ENCODE measurements at places on chromosomes 6 and 20.

DNA sequence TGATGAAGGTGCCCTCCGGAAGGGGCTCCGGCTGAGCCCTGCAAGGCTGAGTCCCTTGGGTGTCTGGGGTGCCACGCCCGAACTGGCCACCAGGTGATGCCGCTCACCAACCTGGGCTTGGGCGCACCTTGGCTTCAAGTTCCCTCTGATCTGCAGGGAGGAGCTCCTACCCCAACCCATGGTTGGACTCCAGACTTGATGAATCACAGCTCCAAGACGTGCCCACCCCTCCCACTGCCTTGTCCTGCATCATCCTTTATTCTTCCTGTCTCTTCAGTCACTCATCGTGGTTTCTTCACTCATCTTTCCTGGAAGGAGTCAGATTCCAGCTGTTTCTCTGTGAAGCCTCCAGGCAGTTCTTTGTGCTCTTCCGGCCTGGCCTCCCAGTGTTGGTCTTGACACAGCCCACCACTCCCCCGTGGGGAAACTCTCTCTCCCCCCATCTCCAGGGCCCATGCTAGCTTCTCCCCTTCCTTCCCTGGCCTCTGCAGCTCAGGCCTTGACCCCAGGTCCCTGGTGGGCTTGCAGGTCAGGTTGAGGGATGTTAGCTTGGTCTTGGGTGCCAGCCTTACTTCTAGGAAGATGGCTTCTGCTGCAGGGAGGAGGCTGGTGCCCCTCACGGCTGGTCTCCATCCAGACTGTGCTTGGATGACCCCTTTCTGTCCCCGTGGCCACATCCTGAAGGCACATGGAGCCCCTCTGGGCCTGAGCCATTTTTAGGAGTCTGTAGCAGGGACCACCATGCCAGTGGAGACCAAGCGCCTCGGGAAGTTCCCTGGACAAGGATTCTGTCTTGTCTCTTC is 2.6 kb upstream of the ZBP1 start:
- H3K27ac ChIP-seq: no peak overlapping the region
- H3K4me1 ChIP-seq: no peaks in the 10 kb centered on the region
- no peaks in the 10 kb centered on the region for H3K36me3 ChIP-seq
- DNase-seq: peak; percentile 66
- peaks cover 25% of the 10 kb centered on the region for H3K27me3 ChIP-seq

- peaks cover 41% of the 10 kb centered on the region for H3K36me3 ChIP-seq
- no peak overlapping the region for H3K4me3 ChIP-seq
- no peak for DNase-seq
- H3K4me1 ChIP-seq: peaks cover 12% of the 10 kb centered on the region
- H3K27ac ChIP-seq: no peak overlapping the region
Measured at GRCh38 chr6:21984561-21984960, 312.3 kb downstream of the PRL start.

DNA sequence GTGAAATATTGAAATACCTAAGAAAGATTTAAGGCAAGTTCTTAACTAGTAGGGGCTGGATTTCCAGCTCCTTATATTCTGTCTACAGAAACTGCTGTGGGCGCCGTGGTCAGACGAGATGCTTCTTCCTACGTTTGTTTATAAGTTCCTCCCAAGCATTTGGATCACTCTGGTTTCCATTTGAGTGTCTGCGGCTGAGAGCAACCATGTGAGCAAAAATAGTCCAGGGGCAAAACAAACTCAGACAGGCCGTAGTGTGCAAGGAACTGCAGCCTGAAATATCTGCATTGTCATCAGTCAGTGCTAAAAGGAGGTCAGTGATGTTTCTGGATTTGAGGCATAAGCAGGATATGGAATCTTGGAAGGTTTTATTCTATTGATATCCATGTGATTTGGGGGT is 485.9 kb upstream of the JAG1 start:
- no peak overlapping the region for H3K27ac ChIP-seq
- DNase-seq: no peak
- H3K27me3 ChIP-seq: peaks cover 5% of the 10 kb centered on the region
- peaks cover 25% of the 10 kb centered on the region for H3K4me1 ChIP-seq

DNA sequence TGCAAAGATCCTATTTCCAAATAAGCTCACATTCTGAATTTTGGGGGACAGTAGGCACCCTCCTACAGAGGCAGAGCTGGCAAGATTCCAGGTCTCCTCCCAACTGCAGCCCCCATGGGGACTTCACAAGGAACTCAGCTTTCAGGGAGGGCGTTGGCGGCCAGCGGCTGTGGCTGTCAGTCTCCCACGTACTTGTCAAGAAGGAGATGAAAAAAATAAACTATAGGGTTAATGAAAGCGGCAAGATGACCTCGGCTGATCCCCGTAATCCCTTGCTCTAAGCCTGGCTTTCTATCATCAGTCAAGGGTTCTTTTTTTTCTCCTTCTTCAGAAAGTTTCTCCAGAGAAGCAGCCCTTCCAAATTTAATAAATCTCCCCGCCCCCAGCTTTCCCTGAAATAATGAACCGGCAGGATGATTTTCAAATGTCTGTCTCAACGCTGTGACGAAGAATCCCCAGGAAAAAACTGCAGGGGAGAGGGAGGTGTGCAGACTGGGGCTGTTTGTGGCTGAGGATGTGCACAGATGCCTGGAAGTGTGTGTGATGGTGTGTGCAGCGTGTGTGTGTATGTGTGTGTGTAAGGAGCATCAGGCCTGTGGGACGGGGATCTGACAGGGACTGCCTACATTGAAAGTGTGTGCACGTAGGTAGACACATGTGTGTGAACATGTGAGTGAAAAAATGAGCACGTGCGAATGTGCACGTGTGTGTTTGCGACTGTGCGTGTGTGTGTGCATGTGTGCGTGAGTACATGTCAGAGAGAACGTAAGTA is 78.7 kb downstream of the SLC2A10 start:
- no peak overlapping the region for H3K4me3 ChIP-seq
- H3K27ac ChIP-seq: no peak overlapping the region

- H3K27me3 ChIP-seq: no peaks in the 10 kb centered on the region
- DNase-seq: no peak
- no peak overlapping the region for H3K27ac ChIP-seq
- no peaks in the 10 kb centered on the region for H3K4me1 ChIP-seq
- H3K4me3 ChIP-seq: no peak overlapping the region
Measured at GRCh38 chr6:151081656-151082055, 158.1 kb upstream of the AKAP12 start.

GRCh38 chr20:63047267-63047666 is 40.5 kb upstream of the BHLHE23 start:
- H3K27ac ChIP-seq: no peak overlapping the region
- H3K27me3 ChIP-seq: peaks cover 19% of the 10 kb centered on the region
- peaks cover 4% of the 10 kb centered on the region for H3K4me1 ChIP-seq

- no peak overlapping the region for H3K4me3 ChIP-seq
- H3K4me1 ChIP-seq: peaks cover 3% of the 10 kb centered on the region
- DNase-seq: no peak
- H3K27me3 ChIP-seq: peaks cover 10% of the 10 kb centered on the region
- no peaks in the 10 kb centered on the region for H3K36me3 ChIP-seq
Measured at GRCh38 chr20:24001712-24002405, 13.3 kb upstream of the GGTLC1 start.

- no peak overlapping the region for H3K4me3 ChIP-seq
- no peak overlapping the region for H3K27ac ChIP-seq
- H3K4me1 ChIP-seq: no peaks in the 10 kb centered on the region
- H3K36me3 ChIP-seq: no peaks in the 10 kb centered on the region
Measured at GRCh38 chr6:40925341-40925740, 113.7 kb downstream of the UNC5CL start.

GRCh38 chr20:3000852-3001523 is 42.4 kb upstream of the GNRH2 start:
- H3K4me1 ChIP-seq: no peaks in the 10 kb centered on the region
- H3K27me3 ChIP-seq: no peaks in the 10 kb centered on the region
- H3K27ac ChIP-seq: no peak overlapping the region
- peaks cover 5% of the 10 kb centered on the region for H3K36me3 ChIP-seq

- no peak for DNase-seq
- peaks cover 2% of the 10 kb centered on the region for H3K4me1 ChIP-seq
- H3K36me3 ChIP-seq: no peaks in the 10 kb centered on the region
Measured at GRCh38 chr20:382291-383115, 1.9 kb downstream of the TRIB3 start.

DNA sequence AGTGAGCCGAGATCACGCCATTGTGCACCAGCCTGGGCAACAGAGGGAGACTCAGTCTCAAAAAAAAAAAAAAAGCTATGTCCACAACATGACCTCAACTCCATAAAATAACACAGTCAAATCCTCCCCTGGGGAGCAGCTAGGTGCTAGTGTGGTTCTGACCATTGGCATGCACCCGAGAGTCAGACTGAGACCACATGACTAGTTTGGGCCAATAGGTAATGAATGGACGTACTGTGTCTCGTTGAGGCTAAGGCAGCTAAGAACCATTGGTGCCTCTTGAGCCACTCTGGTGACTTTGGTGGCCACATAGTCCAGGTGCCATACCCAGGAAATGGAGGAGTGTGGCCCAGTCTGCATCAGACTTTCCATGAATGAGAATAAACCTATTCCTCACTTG is 40.3 kb downstream of the ATP9A start:
- peaks cover 16% of the 10 kb centered on the region for H3K36me3 ChIP-seq
- DNase-seq: no peak
- H3K27me3 ChIP-seq: no peaks in the 10 kb centered on the region
- no peak overlapping the region for H3K4me3 ChIP-seq
- peaks cover 5% of the 10 kb centered on the region for H3K4me1 ChIP-seq

GRCh38 chr6:23308166-23308565 is 738.8 kb downstream of the HDGFL1 start:
- DNase-seq: no peak
- no peak overlapping the region for H3K4me3 ChIP-seq
- no peaks in the 10 kb centered on the region for H3K36me3 ChIP-seq
- peaks cover 6% of the 10 kb centered on the region for H3K4me1 ChIP-seq
- no peaks in the 10 kb centered on the region for H3K27me3 ChIP-seq

DNA sequence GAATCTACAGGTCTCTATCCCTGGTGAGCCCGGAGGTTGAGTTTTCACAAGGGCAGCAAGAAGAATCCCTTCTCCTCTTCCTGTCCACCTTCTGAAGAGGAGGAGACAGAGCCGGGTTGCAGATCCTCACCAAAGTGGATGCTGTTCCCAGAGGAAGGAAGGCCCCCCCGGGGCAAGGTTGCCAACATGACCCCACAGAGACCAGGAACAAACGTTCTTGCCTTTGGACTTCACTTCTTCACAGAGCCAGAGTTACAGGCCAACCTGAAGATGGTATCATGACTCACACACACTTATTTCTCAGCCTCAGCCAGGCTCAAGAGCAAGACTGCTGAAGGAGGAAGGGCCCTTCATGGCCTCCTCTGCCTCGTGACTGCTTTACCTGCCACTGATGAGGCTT is 384.3 kb downstream of the CD83 start:
- peaks cover 37% of the 10 kb centered on the region for H3K4me1 ChIP-seq
- H3K27ac ChIP-seq: no peak overlapping the region
- H3K36me3 ChIP-seq: peaks cover 2% of the 10 kb centered on the region
- no peak overlapping the region for H3K4me3 ChIP-seq
- DNase-seq: no peak
- no peaks in the 10 kb centered on the region for H3K27me3 ChIP-seq

GRCh38 chr6:76553256-76553655 is 480.8 kb upstream of the IMPG1 start:
- no peak for DNase-seq
- peaks cover 7% of the 10 kb centered on the region for H3K4me1 ChIP-seq
- H3K4me3 ChIP-seq: no peak overlapping the region
- H3K27ac ChIP-seq: no peak overlapping the region

DNA sequence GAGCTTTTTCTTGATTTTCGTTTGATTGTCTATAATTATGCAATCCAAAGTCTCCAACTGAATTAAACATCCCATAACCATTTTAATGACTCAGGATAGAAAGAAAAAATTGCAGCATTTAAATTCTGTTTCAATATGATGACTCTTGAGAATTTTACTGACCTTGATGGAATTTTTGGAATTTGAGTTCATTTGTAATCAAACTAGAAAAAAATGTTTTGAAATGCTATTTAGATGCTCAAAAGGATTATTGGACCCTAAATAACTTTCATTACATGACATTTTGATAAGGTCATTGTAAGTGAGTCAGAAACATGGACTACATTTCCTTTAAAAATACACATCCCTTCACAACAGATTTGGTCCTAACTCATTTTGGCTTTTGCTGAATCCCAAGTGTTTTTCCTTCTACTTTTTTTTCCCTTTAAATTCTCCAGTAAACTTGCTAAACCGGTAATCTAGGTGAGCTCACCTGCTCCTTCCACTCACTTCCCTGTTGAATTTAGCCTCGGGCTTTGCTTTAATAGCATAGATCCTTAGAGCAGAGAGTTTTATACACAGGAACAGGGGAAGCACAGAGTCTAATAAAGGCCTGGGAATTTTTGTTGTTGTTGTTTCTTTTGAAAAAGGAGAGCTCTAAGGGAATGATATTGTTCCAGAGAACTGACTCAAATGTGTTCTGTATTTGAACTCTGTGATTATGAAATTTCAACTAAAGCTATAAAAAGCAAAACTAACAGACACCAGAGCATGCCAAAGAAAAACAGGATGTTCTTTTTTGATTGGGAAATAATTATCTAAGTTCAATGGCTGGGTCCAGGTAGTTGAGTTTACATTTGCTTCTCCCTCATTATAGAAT is 1088.2 kb upstream of the CITED2 start:
- H3K36me3 ChIP-seq: peaks cover 5% of the 10 kb centered on the region
- no peak for DNase-seq

- no peak overlapping the region for H3K4me3 ChIP-seq
- DNase-seq: no peak
- H3K27me3 ChIP-seq: no peaks in the 10 kb centered on the region
- no peak overlapping the region for H3K27ac ChIP-seq
- peaks cover 6% of the 10 kb centered on the region for H3K36me3 ChIP-seq
- no peaks in the 10 kb centered on the region for H3K4me1 ChIP-seq
Measured at GRCh38 chr6:89554106-89554505, 84.4 kb downstream of the LYRM2 start.

DNA sequence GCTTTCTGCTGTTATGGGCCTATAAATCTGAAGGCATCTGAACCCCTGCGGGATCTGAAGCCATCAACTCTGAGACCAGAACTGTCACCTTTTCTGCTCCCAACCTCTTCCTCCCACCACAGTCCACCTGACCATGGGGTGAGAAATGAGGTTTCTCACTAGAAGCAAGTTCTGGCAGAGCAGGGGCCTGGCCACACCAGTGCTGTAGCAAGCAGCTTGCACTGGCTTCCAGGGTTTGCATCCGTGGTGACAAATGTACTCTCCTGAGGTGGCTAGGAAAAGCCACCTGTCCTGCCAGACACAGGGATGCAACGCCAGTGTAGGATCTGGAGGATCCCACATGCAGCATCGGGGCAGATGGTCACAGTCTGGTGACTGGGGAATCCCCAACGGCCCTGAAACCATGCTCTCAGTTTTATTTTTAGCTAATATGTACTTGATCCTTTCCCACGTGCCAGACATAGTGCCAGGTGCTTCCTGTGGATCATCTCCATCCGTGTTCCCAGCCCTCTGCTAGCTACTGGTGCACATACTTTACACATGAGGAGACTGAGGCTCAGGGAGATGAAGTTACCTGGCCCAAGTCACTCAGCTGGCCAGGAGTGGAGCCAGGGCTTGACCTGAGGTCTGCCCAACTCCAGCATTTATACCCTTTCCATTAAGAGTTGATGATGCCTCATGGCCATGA is 122.1 kb upstream of the SPACA1 start:
- H3K27ac ChIP-seq: no peak overlapping the region
- no peaks in the 10 kb centered on the region for H3K36me3 ChIP-seq
- H3K4me3 ChIP-seq: no peak overlapping the region
- H3K4me1 ChIP-seq: peaks cover 26% of the 10 kb centered on the region
- no peak for DNase-seq
